Hepatic stellate cell (primary cell): ENCODE measurements at places on chromosomes 6 and 20.

DNA sequence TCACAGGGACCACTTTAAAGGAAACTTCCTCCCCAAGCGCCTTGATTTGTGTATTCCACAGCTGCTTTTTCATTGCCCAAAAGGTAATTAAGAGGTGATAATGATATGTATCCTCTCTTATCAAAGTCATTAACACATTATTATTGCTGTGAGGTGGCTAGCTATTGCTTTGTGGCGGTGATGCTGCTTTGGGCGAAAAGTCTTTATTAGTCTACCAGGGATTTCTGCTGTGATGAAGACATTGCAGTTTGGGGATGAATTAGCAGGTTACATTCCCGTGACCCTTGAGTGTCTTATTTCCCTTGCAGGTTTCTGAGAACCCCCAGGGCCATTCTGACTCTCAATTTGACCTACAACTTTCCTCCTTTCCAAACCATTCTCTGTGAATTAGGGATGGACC lies 143.4 kb upstream of the SOX4 start:
- no peak for DNase-seq

DNA sequence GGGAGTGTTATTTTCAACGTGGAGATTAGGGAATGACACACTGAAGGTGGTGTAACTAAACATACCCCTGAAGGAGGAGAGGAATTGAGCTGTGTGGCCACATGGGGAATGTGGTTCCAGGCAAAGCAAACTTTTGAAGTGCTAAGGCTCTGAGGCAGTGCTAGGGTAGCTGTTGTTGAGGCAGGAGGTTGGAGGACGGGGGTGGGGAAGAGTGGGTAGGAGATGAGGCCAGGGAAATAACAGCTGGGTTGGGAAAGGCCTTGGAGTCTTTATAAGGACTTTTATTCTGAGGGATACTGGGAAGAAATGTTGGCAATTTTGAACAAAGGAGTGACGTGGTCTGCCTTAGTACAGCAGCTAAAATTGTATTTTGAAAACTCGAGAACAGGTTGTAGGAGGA lies 13.0 kb downstream of the RPRD1B start:
- DNase-seq: no peak

- DNase-seq: no peak
Measured at GRCh38 chr20:17807651-17808050, 107.9 kb downstream of the BANF2 start.

GRCh38 chr6:167763056-167763944 lies 63.4 kb upstream of the AFDN start:
- DNase-seq: no peak

DNA sequence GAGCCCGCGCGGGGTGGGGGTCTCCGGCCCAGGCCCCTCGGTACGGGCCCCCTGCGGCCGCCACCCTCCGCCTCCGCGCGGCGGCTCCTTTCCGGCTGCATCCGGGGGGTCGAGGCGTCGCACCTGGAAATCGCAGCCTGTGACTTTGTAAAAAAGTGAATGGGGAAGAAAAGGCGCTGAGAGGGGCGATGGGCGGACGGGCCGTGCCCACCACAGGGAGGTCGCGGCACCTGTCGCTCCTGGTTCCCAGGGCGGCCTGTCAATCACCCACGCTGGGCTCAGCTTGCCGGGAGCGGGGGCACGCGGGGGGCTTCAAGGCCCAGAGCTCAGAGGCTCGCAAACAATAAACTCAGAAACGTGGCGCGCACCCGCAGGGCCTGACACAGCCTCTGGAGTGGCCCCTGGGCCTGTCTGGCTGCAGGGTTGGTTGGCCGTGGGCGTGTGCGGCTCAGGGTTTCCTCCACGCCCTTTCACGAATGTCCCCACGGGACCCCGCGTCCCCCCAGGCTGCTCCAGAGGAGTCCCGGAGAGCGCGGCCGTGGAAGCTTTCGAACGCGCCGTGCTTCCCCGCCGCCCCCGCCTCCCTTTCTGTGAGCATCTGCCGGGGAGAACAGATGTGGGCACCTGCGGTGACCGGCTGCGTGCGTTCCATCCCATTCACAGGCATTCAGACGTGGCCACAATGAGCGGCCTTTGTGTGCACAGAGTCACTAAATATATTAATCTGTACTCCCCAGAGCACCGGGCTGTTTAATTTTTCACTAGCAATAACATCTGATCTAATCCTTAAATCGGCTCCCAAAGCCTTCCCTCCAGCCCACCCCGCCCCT lies 6.1 kb upstream of the DLL1 start:
- no peak for DNase-seq

- no peak for DNase-seq
Measured at GRCh38 chr20:9301129-9302090, 213.0 kb upstream of the LAMP5 start.

DNA sequence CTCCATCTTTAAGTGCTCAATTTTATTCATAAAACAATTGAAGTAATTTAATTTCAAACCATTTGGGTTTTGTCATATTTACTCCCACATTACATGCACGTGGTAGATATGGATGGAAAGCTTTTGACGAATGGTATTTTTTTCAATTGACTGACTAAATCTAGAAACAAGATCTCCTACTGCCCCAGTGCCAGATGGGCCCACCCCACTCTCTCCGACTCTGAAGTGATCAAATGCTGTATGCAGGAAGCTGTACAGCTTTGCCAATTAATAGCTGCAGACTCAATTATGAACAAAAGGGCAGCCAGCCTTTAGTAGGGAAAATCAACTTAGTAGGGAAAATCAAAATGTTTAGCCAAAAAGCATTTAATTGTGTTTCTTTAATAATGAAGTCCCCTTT lies 46.2 kb downstream of the PACRG start:
- no peak for DNase-seq
